ENCODE measurements at places on chromosomes 5 and 9.

GRCh38 chr5:168962306-168962705, 338.6 kb downstream of the SLIT3 start:
- DNase-seq, result no peak

DNA sequence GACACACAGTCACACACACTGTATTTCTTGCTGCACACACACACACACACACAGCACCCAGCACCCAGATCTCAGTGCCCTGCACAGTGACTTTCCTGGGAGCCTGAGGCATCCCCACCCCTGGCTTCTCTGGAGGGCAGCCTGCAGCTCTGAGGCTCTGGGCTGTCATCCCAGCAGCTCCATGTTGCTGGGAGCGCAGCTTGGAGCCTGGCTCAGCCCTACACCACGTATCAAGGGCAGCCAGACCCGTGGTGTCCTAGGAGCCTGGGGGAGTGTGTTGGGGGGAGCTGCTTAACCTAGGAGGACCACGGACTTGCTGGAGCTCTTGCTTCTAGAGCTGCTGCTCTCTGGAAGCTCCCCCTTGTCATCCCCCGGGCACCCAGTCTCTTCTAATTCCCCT, 5.2 kb downstream of the IER5L start:
- no peak for DNase-seq

GRCh38 chr9:21988056-21988990, 5.9 kb downstream of the CDKN2A start:
- DNase-seq, result no peak

DNA sequence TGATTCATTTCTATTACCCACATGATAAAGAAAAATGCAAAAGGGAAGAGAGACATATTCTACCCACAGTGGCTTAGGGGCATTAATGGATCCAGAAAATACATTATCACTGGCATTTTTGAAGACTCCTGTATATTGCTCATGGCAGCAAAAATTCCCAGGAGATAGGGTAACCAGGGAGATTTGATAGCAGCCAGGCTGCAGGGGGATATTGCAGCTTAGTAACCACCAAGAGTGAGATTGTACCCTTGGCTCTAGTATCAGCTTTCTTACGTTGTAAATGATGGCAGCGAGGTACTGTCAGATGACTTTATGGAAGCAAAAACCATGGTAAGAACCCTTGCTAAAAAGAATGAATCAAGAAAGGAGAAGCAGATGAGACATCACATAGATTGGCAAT, 19.8 kb upstream of the ALDH1A1 start:
- no peak for DNase-seq

DNA sequence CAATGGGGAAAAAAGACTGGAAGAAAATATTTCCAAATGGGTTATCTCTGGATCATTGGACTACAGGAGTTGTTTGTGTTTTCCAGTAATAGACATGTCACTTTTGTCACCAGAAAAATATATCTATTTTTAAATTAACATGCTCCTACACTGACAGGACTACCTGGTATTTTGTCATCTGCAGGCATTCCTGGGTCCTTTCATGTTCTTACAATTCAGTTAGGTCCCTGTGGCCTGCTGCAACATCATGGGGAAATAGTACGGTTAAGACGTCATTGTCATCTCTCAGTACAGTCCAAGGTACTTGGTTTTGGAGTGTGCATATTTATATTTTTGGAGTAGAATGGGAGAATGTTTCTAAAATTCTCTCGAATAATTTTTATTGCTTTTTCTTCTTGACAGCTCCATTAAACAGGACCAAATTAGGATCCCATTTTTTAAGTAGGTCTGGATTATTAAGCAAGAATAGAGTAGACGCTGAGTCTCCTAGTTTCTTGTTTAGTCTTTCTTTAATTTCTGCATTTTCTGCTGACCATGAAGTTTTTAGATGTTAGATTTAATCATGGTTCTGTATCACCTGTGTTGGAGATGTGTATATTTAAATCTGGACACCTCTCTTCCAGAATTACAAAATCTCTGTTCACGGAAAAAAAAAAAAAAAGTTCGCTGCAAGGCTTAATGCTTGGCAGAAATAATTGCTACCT, 46.9 kb downstream of the SLC22A5 start:
- DNase-seq, result no peak

GRCh38 chr9:107905308-107906020, 415.9 kb upstream of the KLF4 start:
- no peak for DNase-seq

GRCh38 chr5:55546947-55547346, 12.2 kb upstream of the PLPP1 start:
- DNase-seq, result no peak
